PC-3 (cell line): ENCODE measurements at places on chromosomes 3 and 15. TPM values are rescaled to one million over a fixed set of nuclear protein-coding genes. Genes with fewer than 3 reads are reported as not detected.

The SH3GL3 gene
- 1.7 and 3.6 TPM in 2 replicates for total RNA-seq

DNA sequence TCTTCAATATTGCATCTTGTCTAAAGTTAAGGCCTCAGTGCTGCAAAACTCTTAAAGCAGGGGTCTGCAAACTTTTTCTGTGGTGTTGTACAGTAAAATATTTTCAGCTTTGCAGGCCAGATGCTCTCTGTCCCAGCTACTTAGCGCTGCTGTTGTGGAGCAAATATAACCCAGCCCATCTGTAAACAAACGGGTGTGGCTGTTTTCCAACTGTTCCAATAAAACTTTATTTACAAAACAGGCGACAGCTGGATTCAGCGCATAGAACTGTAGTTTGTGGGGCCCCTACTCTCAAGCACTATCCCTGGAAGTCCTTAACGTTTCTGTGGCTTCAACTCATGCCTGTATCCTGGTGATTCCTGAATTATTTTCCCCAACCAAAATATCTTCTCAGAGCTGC, 365.0 kb downstream of the FOXP1 start:
- no peaks in the 10 kb centered on the region for H3K36me3 ChIP-seq
- H3K27me3 ChIP-seq = no peaks in the 10 kb centered on the region

DNA sequence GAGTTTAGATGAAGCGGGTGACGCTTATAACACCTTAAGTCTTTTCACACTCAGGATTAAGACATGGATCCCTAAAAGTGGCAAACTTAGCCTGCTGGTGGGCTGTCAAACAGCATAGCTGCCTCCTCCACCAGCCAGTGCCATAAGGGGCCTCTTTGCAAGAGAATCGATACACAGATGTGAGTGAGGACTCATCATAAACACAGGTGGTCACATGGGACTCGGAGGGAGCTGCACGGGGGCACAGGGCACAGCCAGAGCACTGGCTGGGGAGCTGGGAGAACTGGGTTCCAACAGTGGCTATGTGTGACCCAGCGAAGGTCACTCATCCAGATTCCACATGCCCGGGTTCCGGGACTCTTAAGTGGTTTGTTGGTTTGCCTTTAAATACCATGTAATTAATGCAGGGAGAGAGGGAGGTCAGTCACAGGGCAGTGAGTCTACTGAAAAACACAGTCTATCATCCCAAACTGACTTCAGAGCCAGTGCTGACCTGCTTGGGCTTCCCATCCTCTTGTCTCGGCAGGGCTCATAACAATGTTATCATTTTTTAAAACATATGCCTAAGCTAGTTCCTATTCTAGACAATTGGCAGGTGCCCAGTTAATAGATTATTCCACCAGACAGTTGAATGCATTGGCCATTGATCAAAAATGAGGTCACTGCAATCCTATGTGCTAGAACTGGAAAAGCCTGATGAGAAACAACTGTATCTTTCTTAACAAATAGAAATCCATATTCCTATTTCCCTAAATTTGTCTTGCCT, 51.8 kb downstream of the SLC12A8 start:
- H3K4me3 ChIP-seq = no peak overlapping the region
- no peaks in the 10 kb centered on the region for H3K4me1 ChIP-seq
- H3K27ac ChIP-seq = no peak overlapping the region
- no peaks in the 10 kb centered on the region for H3K27me3 ChIP-seq
- no peak for DNase-seq
- no peaks in the 10 kb centered on the region for H3K36me3 ChIP-seq

The KLHL40 gene
- total RNA-seq = not detected in 2 replicates

GRCh38 chr3:151962352-151962751, 88.9 kb downstream of the SUCNR1 start:
- no peak overlapping the region for H3K4me3 ChIP-seq
- DNase-seq = no peak
- H3K27ac ChIP-seq = no peak overlapping the region

DNA sequence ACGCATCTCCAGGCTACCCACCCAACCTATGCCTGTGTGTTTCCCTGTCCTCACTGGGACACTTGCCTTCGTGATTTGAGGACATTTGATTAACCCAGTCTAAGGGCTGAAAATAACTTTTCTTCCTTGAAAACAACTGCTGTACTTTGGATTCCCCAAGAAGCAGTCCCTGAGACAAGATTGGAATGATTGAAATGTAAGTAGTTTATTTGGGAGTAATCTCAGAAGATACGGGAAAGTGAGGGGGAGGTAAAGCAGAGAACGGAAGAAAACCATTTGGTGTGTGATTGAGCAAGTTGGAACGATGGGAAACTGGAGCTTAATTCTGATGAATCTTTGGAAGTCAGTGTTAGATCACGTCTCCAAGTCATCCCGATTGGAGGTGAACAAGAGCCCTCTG, 143.8 kb upstream of the LMCD1 start:
- H3K27ac ChIP-seq = no peak overlapping the region
- peaks cover 26% of the 10 kb centered on the region for H3K27me3 ChIP-seq
- no peaks in the 10 kb centered on the region for H3K36me3 ChIP-seq
- no peak for DNase-seq
- no peaks in the 10 kb centered on the region for H3K4me1 ChIP-seq
- no peak overlapping the region for H3K4me3 ChIP-seq

The GRAMD1C gene
- total RNA-seq = 2.8 and 4.5 TPM in 2 replicates

The P2RY12 gene
- not detected in 2 replicates for total RNA-seq

DNA sequence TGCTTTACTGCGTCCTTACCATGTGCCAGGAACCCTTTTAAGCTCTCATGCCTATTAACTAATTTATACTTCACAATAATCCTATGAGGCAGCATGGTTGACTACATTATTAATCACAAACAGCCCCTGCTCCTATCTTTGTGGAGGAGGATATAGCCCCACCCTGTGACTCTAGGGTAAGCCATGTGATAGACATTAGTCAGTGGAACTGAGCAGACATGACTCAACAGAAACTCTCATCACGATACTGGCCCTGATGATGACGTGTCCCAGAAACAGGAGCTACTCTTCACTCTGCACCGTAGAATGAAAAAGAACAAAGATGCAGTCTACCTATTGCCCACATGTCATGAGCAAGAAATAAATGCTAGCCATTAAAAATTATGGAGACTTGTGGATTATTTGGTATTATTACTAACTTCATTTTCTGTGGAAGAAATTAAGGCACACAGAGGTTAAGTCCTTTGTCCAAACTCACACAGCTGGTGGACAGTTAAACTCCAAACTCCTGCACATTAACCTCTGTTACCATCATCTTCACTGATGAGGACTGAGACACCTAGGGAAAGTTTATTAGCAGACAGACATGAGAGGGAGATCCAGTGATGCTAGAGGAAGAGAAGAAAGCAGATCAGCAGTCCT, 51.2 kb downstream of the CFAP20DC start:
- DNase-seq = peak; percentile 98
- peak overlapping the region; percentile 99 for H3K27ac ChIP-seq
- H3K4me3 ChIP-seq = no peak overlapping the region
- H3K27me3 ChIP-seq = no peaks in the 10 kb centered on the region

The ICE2 gene
- 14.8 and 23.7 TPM in 2 replicates for total RNA-seq

- H3K27me3 ChIP-seq = no peaks in the 10 kb centered on the region
- H3K4me1 ChIP-seq = peaks cover 6% of the 10 kb centered on the region; the same call in 1 of the 2 replicates
- H3K36me3 ChIP-seq = no peaks in the 10 kb centered on the region
- H3K27ac ChIP-seq = no peak overlapping the region
These were observed 26.2 kb downstream of the PSTPIP1 start for GRCh38 chr15:77021088-77021481.

The ARHGAP31 gene
- 7.5 and 7.8 TPM in 2 replicates for total RNA-seq

DNA sequence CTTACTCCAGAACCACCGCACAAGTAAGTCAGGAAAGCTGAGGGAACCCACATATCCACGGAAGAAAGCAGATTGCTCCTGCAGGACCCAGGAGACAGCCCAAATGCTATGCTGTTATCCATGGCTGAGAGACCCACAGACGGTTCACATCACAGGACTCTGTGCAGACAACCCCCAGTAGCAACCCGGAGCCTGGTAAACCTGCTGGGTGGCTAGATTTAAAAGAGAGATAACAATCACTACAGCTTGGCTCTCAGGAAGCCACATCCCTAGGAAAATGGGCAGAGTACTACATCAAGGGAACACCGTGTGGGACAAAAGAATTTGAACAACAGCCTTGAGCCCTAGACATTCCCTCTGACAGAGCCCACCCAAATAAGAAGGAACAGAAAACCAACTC, 13.8 kb upstream of the TRIM42 start:
- no peaks in the 10 kb centered on the region for H3K4me1 ChIP-seq
- H3K36me3 ChIP-seq = no peaks in the 10 kb centered on the region
- H3K27me3 ChIP-seq = no peaks in the 10 kb centered on the region
- no peak overlapping the region for H3K27ac ChIP-seq
- no peak overlapping the region for H3K4me3 ChIP-seq

The RNU5B-1 gene
- total RNA-seq = not detected in 2 replicates

DNA sequence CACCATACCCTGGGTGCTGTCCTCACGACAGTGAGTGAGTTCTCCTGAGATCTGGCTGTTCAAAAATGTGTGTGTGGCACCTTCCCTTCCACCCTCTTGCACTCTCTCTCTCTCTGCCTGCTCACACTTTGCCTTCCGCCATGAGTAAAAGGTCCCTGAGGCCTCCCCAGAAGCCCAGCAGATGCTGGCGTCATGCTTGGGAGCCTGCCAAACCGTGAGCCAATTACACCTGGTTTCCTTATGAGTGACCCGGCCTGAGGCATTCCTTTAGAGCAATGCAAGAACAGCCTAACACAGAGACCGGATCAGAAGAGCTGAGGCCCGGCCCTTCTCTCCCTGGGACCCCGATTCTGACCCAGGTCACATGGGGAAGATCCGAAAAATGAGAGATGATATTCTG, 15.4 kb downstream of the TMEM44 start:
- DNase-seq = peak; percentile 66
- H3K4me1 ChIP-seq = no peaks in the 10 kb centered on the region
- H3K36me3 ChIP-seq = no peaks in the 10 kb centered on the region
- H3K27ac ChIP-seq = no peak overlapping the region
- H3K27me3 ChIP-seq = no peaks in the 10 kb centered on the region
- H3K4me3 ChIP-seq = no peak overlapping the region

The STAB1 gene
- 0.33 TPM in 1 of 2 replicates, not detected in the other for total RNA-seq

The FSTL1 gene
- total RNA-seq = 178 and 185 TPM in 2 replicates

- no peaks in the 10 kb centered on the region for H3K36me3 ChIP-seq
- no peaks in the 10 kb centered on the region for H3K27me3 ChIP-seq
- H3K4me3 ChIP-seq = no peak overlapping the region
- no peak overlapping the region for H3K27ac ChIP-seq
These were observed 629.1 kb downstream of the MECOM start for GRCh38 chr3:169034401-169034800.

DNA sequence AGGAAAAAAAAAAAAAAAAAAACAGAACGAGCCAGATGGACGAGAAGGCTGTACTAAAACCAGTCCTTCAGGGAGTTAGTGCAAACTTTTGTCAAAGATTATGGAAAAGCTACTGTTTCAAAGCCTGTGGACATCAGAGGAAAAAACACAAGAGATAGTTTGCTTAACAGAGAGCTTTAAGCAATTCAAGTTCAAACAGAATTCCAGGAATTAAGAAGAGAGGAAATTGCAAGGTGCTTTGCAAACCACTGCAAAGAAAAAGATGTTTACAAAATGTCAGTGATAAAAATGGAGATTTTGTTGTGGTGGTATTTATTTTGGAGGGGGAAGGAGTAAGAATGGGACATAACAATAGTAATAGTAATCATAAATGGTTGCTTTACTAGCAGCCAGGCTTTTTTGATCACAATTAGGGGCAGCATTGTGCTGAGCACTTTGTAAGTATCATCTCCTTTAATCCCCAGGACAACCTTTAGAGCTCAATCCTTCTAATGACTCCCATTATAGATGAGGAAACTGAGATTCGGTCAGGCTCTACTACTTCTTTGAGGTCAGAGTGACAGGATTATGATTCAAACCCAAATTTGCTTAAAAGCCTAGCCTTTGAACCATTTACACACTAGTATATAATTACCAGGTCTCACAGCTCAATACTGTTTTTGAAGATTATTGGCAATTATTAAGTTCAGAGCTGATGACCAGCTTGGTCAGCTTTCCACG, 22.4 kb upstream of the ARHGEF3 start:
- no peaks in the 10 kb centered on the region for H3K36me3 ChIP-seq
- no peak for DNase-seq
- no peak overlapping the region for H3K27ac ChIP-seq
- peaks cover 3% of the 10 kb centered on the region; the same call in 1 of the 2 replicates for H3K4me1 ChIP-seq
- no peak overlapping the region for H3K4me3 ChIP-seq

GRCh38 chr3:72702390-72702789, 145.9 kb downstream of the SHQ1 start:
- H3K4me1 ChIP-seq = no peaks in the 10 kb centered on the region
- no peaks in the 10 kb centered on the region for H3K36me3 ChIP-seq
- no peaks in the 10 kb centered on the region for H3K27me3 ChIP-seq
- DNase-seq = no peak
- H3K4me3 ChIP-seq = no peak overlapping the region

GRCh38 chr3:197737319-197737649, 580 bp upstream of the RUBCN start:
- peak overlapping the region; percentile 97 for H3K4me3 ChIP-seq
- no peak for DNase-seq
- peak overlapping the region; percentile 30 for H3K27ac ChIP-seq

The ACSBG1 gene
- total RNA-seq = 0.36 and 0.40 TPM in 2 replicates

GRCh38 chr3:12229896-12230295, 59.0 kb upstream of the PPARG start:
- H3K36me3 ChIP-seq = no peaks in the 10 kb centered on the region
- H3K4me3 ChIP-seq = no peak overlapping the region
- H3K4me1 ChIP-seq = peaks cover 49% of the 10 kb centered on the region
- no peaks in the 10 kb centered on the region for H3K27me3 ChIP-seq

The MGA gene
- total RNA-seq = 19.0 and 21.2 TPM in 2 replicates

The PPM1L gene
- total RNA-seq = 2.4 and 7.0 TPM in 2 replicates

The CAPN3 gene
- 0.40 TPM in 1 of 2 replicates, not detected in the other for total RNA-seq

GRCh38 chr3:85228966-85229365, 270.2 kb downstream of the CADM2 start:
- DNase-seq = no peak
- H3K36me3 ChIP-seq = no peaks in the 10 kb centered on the region
- no peaks in the 10 kb centered on the region for H3K4me1 ChIP-seq
- no peak overlapping the region for H3K4me3 ChIP-seq
- no peaks in the 10 kb centered on the region for H3K27me3 ChIP-seq

- no peak overlapping the region for H3K27ac ChIP-seq
- H3K4me1 ChIP-seq = no peaks in the 10 kb centered on the region
- no peaks in the 10 kb centered on the region for H3K36me3 ChIP-seq
- H3K27me3 ChIP-seq = no peaks in the 10 kb centered on the region
- DNase-seq = no peak
These were observed 356.0 kb downstream of the ZPLD1 start for GRCh38 chr3:102790747-102791325.

The SKOR1 gene
- 0.11 and 0.35 TPM in 2 replicates for total RNA-seq

The SERINC4 gene
- total RNA-seq = not detected in 2 replicates

The EIF4E3 gene
- 2.2 and 2.5 TPM in 2 replicates for total RNA-seq

GRCh38 chr3:55488398-55489055, 1.4 kb upstream of the WNT5A start:
- H3K36me3 ChIP-seq = no peaks in the 10 kb centered on the region
- peak overlapping the region; percentile 90 for H3K4me3 ChIP-seq
- DNase-seq = peak; percentile 70
- H3K27me3 ChIP-seq = no peaks in the 10 kb centered on the region
- no peak overlapping the region for H3K27ac ChIP-seq

- no peak for DNase-seq
- H3K36me3 ChIP-seq = no peaks in the 10 kb centered on the region
- no peak overlapping the region for H3K27ac ChIP-seq
- H3K4me3 ChIP-seq = no peak overlapping the region
These were observed 108.6 kb upstream of the DLG1 start for GRCh38 chr3:197407053-197407452.
